ENCODE measurements at places on chromosomes 1 and 21. TPM values are rescaled to one million over a fixed set of nuclear protein-coding genes. Genes with fewer than 3 reads are reported as not detected.

- no peak for DNase-seq
These were observed 25.2 kb downstream of the CNST start for GRCh38 chr1:246591504-246591903.

DNA sequence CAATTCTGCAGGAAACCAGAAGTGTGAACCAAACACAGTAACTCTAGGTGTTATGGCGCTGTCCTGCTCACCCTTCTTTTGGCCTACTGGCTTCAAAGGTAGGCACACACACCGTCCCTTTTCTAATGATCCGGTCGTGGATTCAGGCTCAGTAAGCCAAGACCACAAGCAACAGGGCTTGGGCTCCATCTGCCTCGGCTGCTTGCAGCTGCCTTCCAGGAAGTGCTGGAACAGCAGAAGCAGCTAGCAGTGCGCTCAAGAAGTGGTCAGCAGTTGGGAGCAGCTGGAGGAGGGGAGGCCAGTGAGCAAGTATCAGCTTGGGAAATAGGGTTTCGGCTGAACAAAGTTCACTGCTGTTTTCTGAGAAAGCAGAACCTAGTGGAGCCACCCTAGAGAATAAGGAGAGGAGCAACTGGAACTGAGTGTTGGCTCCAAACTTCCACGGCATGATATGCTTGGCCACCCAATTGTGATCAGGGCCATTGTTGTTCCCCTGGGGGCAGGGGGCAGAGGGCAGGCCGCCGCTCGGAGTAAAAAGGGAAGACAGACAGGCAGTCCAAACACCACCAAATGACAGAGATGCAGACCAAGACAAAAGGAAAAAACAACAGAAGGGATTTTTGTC is 173.4 kb downstream of the TOMM20 start:
- DNase-seq = peak; percentile 91

The IL20 gene
- not detected for total RNA-seq

DNA sequence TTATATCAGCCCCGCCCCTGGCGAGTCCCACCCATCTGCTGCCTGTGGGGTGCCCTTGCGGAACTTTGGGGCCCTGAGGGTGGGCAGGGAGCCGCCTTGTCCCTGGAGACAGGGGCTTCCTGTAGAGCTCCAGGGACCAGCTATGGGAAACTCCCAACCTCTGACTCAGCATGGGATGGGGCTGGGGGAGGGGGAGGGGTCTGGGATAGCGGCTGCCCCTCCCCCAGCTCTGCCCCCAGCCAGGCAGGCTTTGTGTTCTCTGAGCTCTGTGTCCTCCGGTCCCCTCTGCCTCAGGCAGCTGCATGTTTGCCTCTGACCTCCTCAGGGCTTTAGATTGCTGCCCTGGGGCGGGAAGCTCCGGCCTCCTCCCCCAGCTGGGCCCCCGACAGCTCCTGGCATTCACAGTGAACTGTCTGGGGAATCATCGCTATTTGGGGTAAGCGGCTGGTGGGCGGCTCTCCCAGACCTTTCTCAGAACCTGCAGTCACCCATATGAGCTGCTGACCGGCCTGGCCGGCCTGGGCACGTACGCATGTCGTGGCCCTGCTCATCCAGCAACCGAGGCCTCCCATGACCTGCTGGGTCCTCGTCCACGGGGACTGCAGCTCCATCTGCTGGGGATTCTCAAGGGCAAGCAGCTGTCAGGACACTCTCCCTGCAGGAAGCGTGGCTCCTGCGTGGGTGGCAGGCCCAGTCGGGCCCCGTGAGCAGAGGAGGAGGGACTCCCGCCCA is 17.1 kb downstream of the ARHGEF16 start:
- peak; percentile 57 for DNase-seq

- DNase-seq = no peak
These were observed 51.2 kb upstream of the NFASC start for GRCh38 chr1:204819495-204819894.

DNA sequence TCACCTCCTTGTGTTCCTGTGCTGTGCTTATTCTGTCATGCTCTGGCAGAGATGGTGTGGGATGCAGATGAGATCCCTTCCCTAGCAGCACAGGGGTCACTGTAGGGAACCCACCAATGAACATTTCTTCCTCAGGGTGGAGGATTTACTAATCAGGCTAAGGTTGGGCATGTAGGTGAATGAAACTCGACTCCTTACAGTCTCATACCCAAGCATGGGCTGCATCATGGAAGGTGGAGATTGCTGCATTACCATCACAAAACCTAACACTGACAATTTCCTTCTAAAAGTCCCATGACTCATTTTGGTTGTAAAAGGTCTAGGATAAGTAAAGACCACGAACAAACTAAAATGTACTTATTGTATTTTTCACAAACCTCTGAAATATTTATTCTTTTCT is 399.9 kb downstream of the DSCAM start:
- DNase-seq = no peak

DNA sequence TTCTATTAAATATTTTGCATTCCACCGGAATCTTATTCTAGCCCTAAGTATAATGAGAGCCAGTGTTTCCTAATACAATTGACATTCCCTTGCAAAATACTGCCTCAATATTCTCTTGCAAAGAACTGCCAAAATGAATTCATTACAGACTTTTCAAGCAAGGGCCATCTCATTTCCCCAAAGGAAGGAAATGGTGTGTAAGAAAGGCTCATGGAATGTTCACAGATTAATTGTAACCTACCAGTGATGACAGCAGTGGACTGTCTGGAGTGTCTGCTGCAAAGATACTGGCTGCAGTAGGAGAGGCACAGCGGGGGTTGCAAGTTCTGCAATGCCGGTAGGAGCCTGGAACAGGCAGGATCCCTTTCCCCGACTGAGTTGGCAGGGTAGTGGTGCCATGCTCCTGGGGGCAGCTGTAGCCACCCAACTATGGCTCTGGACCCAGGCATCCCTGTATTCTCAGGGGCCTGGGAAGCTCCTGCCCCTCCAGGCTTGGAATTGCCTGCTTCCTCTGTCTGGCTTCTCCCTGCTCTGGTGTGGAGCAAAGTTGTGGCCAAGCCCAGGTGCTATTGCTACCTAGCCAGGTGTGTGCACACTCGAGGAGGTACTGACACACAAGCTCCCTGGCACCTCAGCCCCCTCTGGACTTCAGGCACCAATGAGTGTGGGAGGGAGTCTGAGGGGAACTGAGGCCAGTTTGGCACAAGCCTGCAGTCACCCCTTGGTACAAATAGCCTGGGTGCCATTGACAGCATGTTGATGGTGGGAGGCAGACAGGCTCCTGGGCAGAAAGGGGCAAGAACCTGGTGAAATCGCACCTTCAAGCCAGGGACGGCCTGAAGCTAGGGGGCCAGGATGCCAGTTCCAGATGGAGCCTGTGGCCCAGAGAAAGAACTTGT is 1371.0 kb downstream of the KCNT2 start:
- DNase-seq = no peak

GRCh38 chr1:117339866-117340700 is 27.2 kb upstream of the MAN1A2 start:
- DNase-seq = no peak

DNA sequence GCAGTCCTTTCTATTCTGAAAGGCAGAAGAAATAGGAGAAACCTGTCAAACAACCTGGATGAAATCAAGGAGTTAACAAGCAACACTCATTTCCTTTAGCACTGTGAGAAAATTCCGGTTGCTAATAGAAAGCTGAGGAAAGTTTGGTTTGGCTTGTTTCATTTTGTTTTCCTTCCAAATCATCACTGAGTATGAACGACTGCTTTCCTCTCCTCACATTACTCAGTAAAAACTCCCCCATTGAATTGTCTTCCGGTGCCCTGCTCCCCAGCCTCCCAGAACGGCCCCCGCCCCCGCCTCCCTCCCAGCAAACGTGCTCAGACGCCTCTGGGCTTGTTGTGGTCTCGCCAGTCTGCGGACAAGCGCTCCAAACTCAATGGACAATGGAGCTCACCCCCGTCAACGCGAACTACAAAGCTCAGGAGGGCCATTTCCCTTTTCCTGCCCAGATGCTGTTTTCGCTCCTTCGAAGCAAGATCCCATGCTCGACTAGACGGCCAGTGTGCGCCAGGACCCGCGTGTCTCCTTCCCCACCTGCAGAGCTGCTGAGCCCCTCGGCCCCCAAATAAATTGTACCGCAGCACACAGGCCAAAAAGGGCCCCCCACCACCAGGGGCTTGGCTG is 747 bp downstream of the STX6 start:
- peak; percentile 72 for DNase-seq

- DNase-seq = no peak
These were observed 123.5 kb downstream of the PTPN14 start for GRCh38 chr1:214427871-214428277.
